ENCODE measurements at places on chromosomes 5 and 9.

DNA sequence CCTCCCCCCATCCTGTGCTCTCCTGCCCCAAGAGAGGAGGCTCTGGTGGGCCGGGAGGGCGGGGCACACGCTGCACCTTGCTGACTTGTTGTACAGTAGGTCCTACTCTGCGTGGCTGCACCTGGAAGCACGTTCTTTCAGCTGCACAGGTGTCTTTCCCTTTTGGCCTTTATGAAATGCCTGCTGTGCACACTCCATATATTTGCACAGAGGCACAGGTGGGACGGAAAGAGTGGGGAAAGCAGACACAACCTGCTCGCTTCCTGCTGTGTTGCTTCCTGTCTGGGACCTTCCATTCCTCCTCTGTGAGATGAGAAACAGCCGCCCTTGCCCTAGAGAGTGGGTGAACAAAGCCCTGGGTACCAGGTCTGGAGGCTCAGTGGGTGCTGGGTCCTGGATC, 4.8 kb downstream of the USP20 start:
- no peak for DNase-seq

GRCh38 chr5:82045554-82046275, 73.9 kb downstream of the ATG10 start:
- DNase-seq = no peak

- DNase-seq = no peak
Observed at GRCh38 chr5:90638878-90639277, 80.3 kb downstream of the ADGRV1 start.

- DNase-seq = no peak
Observed at GRCh38 chr9:91694081-91694870, 255.8 kb downstream of the ROR2 start.

DNA sequence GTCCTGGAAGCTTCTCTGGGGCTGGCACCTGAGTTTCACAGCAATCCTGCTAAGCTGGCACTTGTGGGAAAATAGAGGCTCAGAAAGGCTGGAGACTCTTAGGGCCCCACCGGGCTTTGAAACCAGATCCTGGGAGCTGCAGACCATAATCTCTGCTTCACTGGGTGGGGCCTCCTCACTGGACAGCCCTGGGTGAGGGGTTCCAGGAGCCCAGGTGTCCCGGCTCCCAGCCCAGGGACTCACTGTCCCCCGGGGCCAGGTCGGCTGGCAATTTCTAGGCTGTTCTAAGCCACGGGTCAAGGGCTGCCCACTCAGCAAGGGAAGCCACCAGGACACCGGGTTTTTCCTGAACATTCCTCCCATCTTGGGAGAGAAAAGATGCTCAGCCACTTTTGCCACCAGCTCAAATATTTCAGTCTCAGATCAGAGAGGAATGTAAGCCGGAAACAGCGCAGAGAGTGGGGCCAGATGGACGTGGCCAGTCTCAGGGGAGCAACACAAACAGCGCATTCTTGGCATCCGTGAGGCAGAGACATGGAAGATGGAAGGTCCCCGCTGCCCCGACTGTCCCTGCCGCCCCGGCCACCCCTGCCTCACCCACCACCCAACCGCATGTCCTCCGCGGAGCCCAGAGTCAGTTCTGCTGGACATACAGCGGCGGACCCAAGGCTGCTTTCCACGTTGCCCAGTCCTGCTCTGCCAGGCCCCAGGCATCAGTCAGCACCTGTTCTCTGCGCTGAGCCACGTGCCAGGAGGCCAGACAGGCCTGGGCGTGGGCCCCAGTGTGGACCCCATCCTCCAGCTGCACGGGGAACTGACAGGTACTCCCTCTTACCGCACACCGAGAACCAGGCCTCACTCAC, 72.6 kb downstream of the VAV2 start:
- no peak for DNase-seq

DNA sequence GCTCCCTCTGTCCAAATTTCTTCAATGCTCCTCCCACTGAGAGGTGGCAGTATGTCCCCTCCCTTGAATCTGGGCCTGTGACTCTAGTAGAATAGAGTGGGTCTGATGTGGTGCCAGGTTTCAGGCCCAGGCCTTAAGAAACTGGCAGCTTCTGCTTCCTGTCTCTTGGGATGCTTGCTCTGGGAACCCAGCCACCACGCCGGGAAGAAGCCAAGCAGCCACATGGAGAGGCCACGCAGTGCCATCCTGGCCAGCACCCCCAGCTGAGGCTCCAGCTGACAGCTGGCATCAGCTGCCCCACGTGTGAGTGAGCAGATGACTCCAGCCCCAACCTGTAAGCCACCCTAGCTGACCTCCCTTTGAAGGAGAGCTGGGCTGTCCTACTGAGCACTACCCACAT, 7.3 kb upstream of the TSPAN17 start:
- no peak for DNase-seq

- DNase-seq = no peak
Observed at GRCh38 chr9:117164512-117164911, 250.3 kb downstream of the ASTN2 start.

- no peak for DNase-seq
Observed at GRCh38 chr5:11420969-11421368, 483.3 kb downstream of the CTNND2 start.

DNA sequence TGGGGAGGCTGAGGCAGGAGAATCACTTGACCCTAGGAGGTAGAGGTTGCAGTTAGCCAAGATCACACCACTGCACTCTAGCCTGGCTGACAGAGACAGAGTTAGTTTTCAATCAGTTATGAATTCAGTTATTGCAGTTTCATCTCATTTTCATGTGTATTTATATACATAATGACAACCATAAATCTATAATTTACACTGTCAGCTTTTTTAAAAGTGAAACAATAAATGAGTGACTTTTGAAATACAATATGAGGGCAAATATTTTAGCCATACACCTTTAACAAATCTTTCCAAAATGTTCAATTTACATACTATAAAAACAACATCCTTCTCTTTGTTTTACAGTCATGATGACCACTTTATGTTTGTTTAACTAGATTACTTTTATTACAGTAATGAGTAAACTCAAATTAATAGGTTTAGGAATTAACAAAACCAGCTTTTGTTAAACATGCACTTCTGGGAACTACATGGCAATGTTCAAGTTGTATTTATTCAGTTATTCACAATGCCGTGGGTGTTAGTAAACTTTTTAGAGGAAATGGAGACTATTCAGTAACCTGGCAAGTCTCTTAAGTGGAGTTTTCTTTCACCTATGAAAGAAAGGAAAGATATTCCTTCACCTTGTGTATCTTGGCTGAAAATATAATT, 12.7 kb downstream of the TYRP1 start:
- DNase-seq = no peak

DNA sequence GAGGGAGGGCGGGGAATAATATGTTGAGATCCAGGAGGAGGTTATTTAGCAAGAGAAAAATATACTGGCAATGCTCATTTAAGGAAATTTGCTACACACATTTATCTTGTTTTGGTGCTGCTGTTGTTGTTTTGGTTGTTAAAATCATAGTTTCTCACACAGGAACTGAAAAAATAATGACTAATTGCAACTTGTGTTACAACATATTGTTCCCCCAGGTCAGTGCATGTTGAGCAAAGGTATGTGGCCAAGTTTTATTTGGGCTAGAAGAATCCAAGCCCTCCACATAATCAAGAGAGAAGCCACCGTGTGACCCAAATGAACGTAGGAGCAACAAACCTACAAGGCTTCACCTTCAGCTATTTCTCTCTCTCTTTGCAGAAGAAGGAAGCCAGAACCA, 220.3 kb upstream of the DAPK1 start:
- DNase-seq = no peak

- DNase-seq = no peak
Observed at GRCh38 chr5:10631316-10631996, 67.6 kb downstream of the ANKRD33B start.

DNA sequence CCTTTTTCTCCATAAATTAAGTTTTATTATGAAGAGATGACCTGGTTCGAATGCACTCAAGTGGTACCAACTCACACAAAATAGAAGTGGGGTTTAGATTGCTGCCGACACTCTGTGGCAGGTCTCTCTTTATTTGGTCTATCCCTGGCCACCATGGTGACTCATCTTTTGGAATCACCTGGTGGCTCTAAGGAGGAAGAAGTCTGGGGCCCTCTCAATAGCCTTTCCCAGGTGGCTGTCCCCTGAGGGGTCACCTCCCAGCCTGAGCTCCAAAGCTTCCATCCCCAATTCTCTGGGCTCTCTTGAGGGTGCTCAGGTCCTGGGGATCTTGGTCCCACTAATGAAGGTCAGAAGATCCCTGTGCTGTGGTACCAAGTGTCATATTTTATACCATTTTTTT, 136.8 kb downstream of the MVB12B start:
- DNase-seq = no peak

DNA sequence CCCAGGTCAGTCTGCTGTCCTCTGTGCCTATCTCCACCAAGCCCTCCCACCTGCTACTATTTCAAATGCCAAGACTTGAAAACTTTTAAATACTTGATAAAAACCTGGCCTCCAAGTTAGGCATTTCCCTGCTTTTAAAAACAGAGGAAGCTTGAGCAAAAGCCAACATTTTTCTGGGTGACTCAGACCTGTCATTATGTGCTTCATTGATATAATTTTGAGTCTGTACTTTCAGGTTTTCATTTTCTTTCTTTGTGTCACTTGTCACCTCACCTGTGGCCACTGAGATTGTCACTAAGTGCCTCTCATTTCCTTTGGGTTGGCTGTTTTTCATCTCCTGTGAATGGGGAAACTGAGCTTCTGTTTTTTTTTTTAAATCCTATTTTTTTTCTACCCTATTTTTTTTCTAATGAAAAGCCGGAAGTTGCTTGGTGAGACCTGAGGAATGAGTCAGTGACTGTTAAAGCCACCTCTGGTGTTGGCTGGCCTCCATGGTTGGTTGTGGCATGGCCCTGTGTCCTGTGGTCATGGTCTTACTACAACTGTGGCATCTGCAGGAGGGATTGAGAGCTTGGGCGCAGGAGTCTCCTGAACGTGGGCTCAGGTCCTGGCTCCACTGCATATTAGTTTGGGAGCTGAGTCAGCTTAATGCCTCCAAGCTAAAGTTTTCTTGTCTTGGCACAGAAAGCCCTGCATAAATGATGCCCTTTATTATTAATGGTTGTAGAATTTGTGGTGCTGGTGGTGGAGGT, 56.7 kb downstream of the ARHGAP26 start:
- DNase-seq = peak; percentile 48

- DNase-seq = no peak
Observed at GRCh38 chr9:71863631-71864030, 47.4 kb downstream of the ABHD17B start.

Measured in uterus (tissue), 4 donors.